ENCODE measurements at places on chromosomes 2 and 18. TPM values are rescaled to one million over a fixed set of nuclear protein-coding genes. Genes with fewer than 3 reads are reported as not detected.
A peak's percentile ranks its signal among the peaks of the same experiment; 100 is the strongest.

- no peak for DNase-seq
Observed at GRCh38 chr18:54203914-54204313, 20.6 kb downstream of the MBD2 start.

- DNase-seq, result no peak
Observed at GRCh38 chr2:218920504-218920903, 39.0 kb upstream of the CDK5R2 start.

DNA sequence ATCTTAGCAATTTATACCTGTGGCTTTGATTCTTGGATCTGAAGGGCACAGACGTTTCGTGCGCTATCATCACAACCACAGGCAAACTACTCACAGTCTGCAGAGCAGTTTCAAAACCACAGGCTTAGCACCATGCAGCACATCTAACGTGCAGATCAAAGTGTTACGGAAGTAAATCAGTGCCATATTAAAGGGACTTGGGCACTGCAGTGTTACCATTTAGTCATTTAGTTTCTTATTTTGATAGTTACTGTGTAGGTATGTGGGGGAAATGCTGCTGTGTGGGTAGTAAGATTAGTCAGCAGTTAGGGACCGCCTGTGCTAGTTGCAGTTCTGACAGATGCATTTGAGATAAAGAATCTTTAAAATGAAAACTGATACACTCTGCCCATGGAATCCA, 384.0 kb downstream of the NBAS start:
- DNase-seq, result no peak

DNA sequence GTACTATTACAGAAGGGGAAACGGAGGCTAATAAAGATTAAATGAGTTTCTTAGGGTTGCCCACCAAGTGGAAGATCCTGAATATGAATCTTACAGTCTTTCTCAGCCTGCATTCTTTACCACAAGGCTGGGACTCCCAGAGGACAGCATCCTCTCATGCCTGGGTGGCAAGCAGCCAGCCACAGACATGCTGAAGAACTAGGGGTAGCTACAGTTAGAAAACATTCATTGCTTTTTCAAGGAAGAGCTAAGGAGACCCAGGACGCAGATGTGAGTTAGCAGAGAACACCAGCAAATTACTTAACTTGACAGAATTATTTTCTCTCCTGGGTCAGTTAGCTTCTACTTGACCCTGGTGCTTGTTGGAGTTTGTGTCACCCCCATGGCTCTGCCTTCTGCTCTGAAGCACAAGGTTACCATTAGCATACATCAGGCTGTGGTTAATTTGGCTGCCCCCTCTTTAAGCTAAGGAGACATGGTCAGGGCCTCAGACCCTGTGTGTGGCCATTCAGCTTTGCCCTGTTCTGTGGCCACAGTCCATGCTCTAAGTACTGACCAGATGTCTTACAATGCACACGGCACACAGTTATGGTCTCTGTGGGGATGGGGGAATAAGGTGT, 132.3 kb upstream of the TNP1 start:
- DNase-seq, result no peak

DNA sequence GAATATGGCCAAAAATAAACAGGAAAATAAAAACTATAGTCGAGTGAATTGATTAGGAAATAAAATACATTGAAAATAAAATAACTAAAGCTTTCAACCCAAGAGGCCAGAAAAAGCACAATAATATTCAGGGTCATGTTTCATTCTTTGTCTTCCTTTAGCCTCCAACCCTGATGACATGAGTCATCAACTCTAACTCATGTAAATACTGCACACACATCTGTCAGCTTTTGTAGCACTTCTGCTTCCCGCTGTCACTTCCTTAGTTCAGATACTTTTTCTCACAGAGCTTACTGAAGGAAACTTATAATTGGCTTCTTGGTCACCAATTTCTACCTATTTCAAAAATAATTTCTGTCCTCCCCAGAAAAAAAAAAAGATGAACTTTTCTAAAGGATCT, 112.8 kb downstream of the UPP2 start:
- no peak for DNase-seq

DNA sequence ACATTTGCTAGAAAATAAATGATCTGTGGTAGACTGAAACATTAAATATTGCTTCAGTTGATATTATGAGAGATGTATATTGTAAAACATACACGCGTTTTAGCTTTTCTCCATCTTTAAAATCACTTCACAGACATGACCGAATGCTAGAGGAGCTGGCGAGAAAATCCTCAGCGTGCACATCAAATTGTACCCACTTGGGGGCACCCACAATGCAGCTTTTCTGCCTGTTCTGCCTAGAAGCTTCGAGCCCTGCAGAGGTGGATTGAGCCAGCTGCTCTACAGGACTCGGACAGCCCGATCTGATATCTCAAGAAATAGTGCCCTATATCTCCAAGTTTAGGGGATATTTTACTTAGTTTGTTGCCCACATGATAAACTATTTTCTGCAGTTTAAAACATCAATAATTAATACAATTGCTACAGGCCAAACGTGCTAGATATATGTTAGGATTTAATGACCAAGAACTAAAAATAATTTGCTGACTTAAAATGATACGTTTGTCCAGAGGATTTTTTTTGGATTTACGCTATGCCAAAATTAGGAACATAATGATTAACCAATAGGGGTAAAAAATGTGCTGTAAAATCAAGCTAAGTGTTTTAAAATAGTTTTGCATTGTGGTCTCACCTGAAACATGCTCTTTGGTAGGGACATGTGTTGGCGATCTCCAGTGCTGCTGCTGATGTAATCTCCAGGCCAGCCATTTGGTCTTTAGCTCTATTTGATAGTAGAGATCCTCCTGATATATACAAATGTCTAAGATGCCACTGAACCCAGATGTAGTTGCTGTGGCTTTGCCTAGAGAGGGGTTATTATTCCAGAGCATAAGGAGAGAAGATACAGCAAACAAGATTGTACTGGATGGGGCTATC, 22.3 kb upstream of the ATP5MC3 start:
- peak; percentile 82 for DNase-seq

DNA sequence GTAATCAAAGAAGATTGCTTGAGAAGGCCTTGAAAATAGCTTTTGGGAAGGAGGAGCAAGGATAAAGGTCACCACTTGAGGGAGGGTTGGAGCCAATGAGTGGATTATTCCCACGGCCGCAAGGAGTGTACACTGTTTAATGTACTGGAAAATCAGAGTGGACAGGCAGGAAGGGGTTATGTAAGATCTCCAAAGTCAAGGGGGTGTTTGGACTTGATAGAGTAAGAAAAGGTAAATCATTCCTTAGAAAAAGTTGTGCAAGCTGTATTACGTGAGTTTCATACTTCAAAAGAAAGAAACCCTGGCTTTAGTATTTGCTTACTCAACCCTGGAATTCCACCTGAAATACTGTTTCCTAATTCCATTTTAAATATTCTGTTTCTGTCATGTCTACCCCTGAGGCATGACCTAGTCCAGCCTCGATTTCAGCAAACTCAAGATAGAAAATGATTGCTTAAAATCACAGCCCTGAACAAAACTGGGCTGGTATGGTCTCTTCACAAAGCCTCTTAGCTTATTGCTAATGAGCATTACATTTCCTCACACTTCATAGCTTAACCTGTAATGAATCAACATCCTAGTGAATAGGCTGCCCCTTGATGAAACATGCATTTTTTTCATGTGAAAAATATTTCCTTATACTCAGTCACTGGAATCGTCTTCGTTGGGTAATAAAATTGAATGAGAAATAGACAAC, 1.1 kb downstream of the MREG start:
- peak; percentile 70 for DNase-seq

- no peak for DNase-seq
Observed at GRCh38 chr2:225233234-225233633, 166.3 kb upstream of the NYAP2 start.

GRCh38 chr18:55121397-55122170, 162.3 kb upstream of the CCDC68 start:
- DNase-seq, result no peak

DNA sequence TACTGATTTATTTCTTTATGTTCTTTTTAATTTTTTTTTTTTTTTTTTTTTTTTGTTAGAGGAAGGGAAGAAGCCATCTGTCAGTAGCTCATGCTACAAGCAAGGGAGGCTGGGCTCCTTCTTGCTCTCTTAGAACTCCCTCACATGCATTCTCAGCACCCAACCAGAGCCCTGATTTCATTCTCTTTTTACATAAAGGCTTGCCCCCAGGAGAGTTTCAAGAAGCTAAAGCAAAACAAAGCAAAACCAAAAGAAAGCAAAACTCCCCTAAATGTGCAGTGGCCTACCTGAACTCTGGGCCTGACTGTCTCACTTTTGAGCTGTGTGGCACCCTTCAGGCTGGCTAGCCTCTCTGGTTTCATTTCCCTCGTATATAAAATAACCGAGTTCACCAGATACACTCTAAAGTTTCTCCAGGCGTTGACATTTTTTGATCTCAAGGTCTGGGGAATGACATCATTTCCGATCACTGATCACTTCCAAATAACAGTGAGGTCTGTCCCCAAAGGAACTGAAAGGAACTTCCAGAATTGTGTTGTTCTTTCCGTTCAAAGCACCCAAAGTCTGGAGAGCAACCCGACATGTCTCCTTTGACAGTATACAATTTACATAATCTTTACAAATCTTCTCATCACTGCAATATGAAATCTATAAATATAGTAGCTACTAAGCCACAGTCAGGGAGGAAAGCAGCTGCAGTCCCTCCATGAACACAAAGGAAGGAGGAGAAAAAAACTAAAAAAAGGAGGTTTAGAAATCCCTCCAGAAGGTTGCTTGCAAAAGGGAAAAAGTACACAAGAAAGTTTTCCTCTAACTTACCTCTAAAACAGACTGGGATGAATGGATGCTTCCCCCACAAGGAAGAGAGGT, 145.6 kb upstream of the NCK2 start:
- DNase-seq, result no peak

Gene WNT10A
- total RNA-seq, result 14.9 TPM

Gene FBLN7
- 0.03 TPM for total RNA-seq

Gene IGFBP5
- not detected for total RNA-seq

Gene POTEI
- total RNA-seq, result 0.08 TPM

Gene EVX2
- total RNA-seq, result not detected

All from HT-29 (cell line).